ENCODE measurements at places on chromosomes 12 and 14.

- DNase-seq: no peak
Measured at GRCh38 chr12:114396869-114397719, 8.8 kb downstream of the TBX5 start.

DNA sequence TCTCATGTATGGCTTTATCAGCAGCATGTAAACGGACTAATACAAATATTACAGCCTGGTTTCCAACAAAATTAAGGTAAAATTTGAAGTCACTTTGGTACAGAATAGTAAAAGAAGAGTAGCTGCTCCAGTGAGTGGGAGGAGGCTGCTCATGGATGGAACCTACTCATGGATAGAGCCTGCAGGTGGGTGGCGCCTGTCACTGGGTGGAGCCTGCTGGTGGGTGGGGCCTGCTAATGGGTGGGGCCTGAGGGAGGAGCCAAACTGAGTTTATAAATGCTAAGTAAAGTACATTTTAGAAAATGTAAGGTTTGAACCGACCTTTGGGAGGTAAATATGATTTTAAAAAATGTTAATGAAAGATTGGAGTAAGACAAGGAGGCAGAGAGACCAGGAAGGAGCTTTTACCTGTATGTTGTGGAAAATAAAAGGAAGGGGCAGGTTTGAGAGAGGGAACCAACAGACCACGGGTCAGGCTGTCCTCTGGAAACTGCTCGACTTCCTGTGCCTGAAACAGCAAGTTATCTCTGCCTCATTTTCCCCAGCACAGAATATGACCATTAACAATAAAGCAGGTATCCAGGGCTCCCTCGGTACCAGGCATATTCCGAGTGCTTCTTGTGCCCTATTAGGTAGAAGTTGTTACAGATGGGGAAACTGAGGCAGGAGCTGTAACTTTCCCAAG lies 55.9 kb upstream of the SEL1L start:
- no peak for DNase-seq

DNA sequence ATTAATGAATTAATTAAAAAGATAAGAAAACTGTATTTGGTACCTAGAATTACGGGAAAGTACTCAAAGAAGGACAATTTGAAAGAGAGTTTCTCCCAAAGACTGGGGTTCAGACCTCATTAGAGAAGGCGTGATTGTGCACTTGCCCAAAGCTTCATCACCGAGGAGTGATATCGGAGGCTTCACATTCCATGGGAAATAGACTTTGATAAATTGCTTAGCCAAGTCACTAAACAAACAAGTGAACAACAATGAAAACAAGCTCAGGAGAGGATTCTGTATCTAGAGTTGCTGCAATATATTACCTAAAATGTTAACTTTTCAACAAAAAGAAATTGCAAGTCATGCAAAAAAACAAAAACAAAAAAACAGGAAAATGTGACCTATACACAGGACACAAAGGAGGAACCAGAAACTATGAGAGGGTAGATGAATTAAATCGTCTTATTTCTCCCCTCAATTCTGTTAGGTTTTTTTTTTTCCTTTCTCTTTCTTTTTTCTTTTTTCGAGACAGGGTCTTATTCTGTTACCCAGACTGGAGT lies 3.4 kb downstream of the SPATA7 start:
- DNase-seq: no peak

- DNase-seq: no peak
Measured at GRCh38 chr14:54299410-54300363, 97.1 kb upstream of the CDKN3 start.

DNA sequence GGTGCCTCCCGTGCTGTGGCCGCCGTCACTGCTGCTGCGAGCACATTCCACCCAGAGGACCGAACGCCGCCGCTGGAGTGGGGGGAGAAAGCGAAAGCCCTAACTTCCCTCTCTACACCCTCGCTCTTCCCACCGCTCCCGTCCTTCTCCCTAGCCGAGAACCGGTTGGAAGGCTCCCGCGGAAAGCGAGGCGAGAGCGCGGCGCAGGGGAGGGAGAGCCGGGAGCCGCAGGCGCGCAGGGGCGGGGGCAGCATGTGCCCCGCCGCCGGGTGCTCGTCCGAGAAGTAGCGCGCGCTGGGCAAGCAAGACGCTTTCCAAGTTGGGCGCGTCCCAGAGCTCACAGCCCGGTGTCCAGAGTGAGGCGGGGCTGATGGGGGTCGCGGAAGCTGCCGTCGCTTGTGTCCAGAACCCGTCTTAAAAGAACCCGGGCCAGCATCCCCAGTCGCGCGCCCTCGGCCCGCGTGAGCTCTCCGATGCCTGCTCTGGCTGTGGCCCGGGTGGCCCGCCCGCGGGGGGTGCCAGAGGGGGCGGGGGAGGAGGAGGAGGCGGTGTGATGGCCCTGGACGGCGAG lies at the start of gene TRHDE:
Gene TRHDE, plus strand, starts transcription at position 280 of the 571 bp plus-strand sequence. Its CDS starts 274 bp downstream, at position 554.
- peak; percentile 86 for DNase-seq

DNA sequence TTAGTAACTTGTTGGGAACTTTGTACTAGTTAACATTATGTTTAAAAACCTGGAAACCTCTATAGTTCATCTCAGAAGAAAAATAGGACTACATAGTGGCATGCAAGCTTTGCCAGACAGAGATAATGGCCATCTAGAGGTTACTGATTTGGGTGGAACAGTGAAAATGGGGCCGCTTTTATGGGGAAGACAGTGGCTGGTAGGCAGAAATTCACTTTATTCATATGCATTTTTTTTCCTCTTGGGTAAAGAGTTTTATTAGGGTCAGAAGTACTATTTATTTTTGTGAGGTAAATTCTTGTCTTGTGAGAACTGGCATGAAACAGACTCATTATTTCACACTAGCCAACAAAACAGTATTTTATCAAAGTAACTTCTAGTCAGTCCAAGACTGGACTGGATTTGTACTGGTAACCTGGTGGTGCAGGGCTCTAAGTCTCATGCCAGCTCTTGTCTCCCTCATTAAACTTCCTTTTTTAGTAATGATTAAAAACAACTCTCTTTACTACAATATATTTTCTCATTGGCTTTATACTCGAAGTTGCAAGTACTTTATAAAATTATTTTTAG lies 345.8 kb downstream of the RAD51B start:
- DNase-seq: no peak

GRCh38 chr12:22271023-22271422 lies 63.5 kb downstream of the ST8SIA1 start:
- no peak for DNase-seq

DNA sequence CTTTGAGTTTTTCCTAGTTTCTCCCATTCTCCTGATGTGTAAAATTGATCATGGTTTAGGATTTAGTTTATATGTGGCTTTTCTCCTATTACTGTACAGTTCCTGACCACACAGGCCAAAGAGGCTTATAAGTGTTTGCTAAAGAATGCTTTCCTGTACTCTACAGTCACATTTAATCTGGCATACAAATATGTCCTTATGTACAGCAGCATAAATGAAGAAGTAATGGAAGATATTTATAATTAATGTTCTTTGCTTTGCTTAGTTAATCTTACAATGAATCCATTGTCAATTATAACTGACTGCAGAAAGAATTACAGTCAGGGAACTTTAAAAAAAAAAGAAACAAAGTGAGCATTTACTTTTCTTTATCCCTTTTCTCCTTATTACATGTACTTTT lies 293.9 kb downstream of the KCNC2 start:
- DNase-seq: peak; percentile 35

DNA sequence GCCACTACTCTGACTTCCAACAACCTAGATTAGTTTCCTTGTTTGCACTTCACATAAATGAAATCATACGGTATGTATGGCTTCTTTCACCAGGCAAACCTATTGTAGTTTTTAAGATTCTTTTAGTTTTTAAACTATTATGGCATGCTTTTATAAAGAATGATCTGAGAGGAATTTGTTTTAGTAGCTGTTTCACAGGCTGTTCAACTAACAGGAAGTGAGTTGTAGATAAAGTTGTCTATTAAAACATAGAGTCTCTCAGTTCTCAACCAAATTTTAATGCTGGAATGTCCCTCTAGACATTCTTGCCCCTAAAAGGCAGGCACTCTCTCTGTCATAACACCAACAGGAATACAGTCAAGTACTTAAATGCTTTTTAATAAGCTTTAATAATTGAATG lies 102.7 kb upstream of the DACT1 start:
- no peak for DNase-seq

DNA sequence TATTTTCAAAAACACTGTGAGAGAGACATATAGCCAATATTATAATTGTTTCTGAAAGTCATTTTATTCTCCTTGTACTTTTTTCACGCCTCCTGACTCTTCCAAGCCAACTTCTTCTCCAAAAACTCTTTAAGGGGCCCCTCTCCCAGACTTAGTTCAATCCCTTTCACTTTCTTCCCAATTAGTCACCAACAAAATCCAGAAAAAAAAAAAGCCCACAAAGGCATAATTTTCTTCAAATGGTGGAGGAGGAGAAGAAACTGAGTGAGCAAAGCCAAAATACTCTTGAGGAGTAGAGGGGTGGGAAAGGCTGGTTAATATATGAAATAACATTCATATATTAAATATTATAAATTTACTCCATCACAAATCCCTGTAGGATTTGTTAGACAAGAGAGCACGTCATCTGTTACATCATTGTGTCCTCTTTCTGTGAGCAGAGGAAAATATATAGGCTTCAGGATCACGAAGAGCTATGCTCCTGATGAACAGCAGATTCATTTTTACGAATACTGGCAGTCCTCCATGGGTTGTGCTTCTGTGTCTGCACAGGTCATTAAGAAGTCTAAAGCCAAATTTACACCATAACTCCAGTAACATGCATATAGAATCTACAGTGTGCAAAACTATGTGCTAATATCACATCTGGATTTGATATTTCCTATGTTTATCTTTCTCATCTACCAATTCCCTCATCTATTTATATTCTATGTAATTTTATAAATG lies 25.9 kb upstream of the NID2 start:
- DNase-seq: no peak

DNA sequence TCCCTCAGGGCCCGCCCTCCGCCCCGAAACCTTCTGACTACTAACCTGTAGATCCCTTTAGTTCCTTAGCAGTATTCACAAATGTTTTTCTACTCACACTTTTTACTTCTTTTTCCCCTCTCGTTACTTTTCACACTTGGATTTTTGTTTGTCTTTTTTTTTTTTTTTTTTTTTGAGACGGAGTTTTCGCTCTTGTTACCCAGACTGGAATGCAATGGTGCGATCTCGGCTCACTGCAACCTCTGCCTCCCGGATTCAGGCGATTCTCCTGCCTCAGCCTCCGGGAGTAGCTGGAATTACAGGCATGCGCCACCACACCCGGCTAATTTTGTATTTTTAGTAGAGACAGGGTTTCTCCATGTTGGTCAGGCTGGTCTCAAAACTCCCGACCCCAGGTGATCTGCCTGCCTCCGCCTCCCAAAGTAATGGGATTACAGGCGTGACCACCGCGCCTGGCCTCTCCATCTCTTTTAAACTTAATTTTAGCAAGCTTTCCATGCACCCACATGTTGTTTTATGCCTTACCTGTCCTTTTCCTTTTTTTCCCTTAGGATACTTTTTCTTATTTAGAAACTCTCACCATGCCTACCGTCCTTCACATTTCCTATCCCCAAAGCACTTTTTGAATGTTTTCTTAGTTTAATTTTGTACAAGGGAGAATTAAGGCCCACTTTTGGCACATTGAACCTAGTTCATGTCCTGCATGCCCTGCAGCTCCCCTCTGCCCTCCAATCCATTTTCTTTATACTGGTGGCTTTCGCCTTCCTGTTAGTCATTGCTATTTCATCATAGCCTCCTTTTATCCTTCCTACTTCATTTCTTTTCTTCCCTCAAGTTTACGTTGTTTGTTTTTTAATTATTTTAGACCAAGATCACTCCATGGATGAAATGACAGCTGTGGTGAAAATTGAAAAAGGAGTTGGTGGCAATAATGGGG lies 1.1 kb downstream of the SP1 start:
- DNase-seq: no peak

- DNase-seq: peak; percentile 63
Measured at GRCh38 chr12:56152756-56153677, 630 bp downstream of the MYL6B start.

GRCh38 chr14:31947076-31947475 lies 130.0 kb upstream of the ARHGAP5 start:
- DNase-seq: no peak

DNA sequence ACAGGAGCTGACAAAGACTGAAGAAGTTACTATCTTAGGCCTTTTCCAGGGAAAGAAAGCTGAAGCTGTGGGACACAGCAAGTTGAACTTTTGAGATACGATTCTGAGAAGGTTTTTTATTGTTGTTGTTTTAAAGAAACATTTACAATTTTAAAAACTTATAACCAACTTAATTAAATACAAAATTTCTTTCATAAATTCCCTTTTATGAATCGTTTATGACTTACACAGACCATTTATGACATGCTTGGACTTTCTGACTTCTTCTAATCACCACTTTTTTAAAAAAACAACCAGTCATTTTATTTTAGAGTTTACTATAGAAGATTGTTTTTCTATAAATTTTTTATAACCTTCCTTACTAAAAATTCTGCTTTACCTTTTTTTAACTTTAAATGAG lies 68.7 kb downstream of the DHRS2 start:
- no peak for DNase-seq

GRCh38 chr12:6376079-6376869 lies 911 bp upstream of the SCNN1A start:
- no peak for DNase-seq

- DNase-seq: no peak
Measured at GRCh38 chr12:8519171-8519570, 5.9 kb downstream of the CLEC4D start.
